ENCODE measurements at places on chromosomes 6 and 20. TPM values are rescaled to one million over a fixed set of nuclear protein-coding genes. Genes with fewer than 3 reads are reported as not detected.

- DNase-seq, result no peak
These were observed 42.3 kb downstream of the HIVEP2 start for GRCh38 chr6:142902636-142903053.

- DNase-seq, result no peak
These were observed 49.5 kb upstream of the SMIM28 start for GRCh38 chr6:138328210-138328609.

DNA sequence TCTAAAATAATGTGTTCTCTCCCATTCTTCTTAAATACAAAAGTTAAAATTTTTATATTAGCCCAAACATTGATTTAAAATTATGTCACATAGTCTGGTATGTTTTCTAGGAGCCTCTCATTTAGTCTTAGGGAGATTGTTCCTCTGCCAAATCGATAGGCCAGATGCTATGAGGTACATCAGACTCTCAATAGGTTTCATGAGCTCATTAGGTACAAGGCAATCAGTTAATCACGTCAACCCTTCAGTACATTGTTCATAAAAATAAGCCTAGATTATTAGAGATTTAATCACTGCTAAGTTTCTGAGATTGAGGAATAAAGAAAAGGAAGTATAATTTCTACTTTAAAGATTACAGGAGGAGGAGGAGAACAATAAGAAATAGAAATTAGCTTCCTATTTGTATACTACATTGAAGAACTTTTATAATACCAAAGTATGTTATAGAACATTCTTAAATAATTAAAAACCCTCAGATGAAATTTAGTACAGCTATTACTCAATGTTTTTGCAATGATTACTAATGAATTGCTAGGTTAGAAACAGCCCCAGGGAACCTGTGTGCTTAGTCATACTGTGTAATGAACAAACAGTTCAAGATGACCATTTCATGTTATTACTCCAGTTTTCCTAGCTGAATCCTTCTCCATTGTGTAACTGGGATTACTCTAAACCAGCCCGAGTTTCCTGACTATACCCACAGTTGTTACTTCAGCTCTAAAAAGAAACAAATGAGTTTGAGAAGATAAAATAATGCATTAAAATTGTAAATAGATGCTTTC is 117.0 kb downstream of the BMP5 start:
- no peak for DNase-seq

Gene ZBTB2
- 3.2 TPM for total RNA-seq

DNA sequence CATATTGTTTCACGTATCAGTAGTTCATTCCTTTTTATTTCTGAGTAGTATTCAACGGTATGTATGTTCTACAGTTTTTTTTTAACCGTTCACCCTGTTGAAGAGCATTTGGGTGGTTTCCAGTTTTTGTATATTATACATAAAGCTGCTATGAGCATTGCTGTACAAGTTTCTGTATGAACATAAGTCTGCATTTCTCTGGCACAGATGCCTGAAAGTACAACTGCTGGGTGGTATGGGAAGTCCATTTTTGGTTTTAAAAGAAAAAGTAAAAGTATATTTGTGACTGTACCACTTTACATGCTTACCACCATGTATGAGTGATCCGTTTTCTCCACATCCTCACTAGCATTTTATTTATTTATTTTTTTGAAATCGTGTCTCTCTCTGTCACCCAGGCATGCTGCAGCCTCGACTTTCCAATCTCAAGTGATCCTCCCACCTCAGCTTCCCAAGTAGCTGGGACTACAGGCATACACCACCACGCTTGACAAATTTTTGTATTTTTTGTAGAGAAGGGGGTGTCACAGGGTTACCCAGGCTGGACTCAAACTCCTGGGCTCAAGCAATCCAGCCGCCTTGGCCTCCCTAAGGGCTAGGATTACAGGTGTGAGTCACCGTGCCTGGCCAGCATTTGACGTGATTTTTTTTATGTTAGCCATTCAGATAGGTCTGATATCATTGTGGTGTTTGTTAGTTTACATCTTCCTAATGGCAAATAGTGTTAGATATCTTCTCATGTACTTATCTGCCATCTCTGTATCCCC is 11.0 kb upstream of the SIM1 start:
- no peak for DNase-seq

DNA sequence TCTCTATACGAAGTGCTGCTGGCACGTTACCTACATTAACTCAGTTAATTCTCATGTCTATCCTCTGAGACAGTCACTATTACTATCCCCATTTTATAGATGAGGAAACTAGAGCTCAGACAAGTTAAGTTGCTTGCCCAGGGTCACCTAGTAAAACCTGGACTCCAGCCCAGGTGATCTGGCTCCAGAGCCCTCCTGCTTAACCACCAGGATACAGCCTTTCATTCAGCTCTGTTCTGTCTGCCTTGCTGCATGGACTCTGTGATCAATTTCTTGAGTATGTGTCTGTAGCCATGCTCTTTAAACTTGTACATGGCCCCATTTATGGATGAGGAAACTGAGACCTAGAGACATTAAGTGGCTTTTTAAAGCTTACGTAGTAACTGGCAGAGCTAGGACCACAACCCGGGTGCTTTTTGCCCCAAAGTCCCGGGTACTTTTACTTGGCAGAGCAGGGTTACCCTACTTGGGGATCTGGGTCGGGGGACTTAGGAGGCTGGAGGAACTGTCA is 4.7 kb downstream of the CDKN1A start:
- DNase-seq, result no peak

GRCh38 chr20:53617791-53618489 is 24.3 kb upstream of the ZNF217 start:
- DNase-seq, result peak; percentile 41

Gene FGD2
- 9.8 TPM for total RNA-seq

DNA sequence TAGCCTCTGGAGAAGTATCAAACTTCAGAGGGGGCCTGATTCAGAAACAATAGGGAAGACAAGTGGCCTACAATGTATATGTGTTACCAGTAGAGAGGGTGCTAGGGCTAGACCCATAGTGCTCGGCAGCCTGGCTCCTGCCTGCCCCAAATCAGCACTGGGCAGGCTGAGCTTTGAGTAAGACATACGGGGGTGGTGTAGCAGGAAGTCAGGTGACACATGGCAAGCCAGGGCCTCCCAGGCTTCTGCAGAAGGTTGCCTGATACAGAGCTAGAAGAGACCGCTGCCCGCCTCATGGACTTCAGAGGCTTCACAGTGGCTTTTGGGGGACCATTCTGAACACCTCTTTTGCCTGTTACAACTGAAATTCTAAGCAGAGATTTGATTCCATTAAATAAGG is 43.4 kb downstream of the RALY start:
- no peak for DNase-seq

- DNase-seq, result no peak
These were observed 44.8 kb upstream of the CTAGE9 start for GRCh38 chr6:131755597-131755996.

GRCh38 chr6:113690281-113691259 is 166.6 kb upstream of the MARCKS start:
- DNase-seq, result no peak

GRCh38 chr6:149387779-149388512 is 12.1 kb upstream of the SUMO4 start:
- DNase-seq, result no peak

Gene LY6G6F
- not detected for total RNA-seq

DNA sequence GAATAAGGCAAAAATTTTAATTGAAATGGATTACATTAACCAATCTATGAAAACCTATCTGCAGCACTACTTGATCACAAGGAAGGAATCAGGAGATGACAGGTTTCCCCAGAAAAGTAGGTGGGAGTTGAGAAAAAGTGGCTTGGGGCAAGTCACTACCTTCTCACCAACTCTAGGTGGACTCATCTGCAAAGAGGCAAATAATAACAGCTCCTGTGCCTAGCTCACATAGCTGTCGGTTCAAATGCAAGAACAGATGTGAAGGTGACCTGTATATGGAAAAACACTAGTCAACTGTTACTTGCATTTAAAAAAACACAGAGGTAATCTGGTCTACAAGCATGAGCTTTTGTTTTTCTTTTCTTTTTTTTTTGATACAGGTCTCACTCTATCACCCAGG is 67.2 kb downstream of the POPDC3 start:
- DNase-seq, result no peak

GRCh38 chr6:52424513-52424912 is 4.4 kb downstream of the EFHC1 start:
- DNase-seq, result no peak

DNA sequence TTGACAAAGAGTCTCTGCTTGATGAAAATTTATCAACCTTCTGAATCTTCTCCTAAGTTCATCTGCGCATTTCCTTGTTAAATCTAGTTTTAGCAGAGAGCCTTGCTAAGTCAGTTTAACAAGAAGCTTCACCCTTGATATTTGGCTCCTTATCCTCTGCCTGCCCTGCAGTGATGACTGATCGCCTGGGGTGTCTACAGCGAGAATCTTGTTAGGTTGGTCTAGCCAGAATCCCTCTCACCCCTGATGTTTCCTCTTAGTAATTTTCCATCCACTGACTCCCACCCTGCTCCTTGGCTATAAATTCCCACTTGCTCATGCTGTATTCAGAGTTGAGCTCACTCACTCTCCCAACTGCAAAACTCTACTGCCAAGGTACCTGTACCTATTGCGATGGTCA is 114.1 kb downstream of the TENT5A start:
- DNase-seq, result no peak

DNA sequence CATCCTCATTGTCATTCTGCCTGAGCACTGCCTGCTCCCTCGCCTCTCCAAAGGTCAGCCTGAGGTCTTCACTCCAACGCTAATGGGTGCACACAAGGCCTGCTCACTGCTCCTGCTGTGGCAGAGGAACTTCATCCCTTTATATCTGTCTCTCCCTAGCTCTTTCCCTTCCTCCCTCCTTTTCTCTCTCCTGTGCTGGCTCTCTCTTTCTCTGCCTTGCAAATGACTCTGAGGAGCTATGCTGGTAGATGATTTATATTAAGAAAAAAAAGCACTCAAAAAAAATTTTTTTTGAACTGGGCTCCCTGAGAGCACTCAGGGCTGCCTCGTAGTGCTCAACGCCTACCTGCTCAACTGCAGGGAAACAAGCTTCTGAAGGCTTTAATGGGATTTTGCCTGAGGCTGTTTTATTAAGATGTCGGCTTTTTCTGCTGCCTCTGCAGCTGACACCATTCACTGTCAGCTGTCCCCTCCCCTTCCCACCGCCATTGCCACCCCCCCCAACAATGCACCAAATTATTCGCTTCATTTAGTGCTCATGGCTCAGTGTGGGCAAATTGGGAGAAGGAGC is 137.7 kb upstream of the DEFB112 start:
- no peak for DNase-seq

- no peak for DNase-seq
These were observed 236.7 kb downstream of the HAO1 start for GRCh38 chr20:7703551-7703961.

DNA sequence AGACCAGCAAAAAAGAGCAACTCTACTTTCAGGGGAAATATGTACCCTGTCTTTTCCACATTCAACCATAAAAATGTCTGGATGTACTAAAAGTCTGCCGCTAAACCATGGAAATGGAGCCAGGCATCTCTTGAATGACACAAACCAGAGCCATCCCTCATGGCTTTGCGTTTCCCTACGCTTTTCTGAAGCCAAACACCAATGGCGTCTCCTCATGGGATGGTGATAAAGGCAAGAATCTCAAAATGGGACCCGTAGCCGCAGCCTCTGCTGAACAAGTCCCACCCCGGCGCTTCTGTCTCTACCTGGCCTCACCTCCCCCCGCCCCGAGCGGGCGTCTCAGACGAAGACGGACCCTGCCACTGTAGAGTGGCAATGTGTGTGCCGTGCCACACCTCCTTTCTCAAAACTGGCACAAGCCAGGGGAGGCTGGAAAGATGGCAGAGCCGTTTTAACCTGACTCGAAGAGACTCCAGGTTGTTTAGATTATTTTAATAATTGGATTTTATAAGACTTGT is 80.3 kb upstream of the AFDN start:
- DNase-seq, result no peak

DNA sequence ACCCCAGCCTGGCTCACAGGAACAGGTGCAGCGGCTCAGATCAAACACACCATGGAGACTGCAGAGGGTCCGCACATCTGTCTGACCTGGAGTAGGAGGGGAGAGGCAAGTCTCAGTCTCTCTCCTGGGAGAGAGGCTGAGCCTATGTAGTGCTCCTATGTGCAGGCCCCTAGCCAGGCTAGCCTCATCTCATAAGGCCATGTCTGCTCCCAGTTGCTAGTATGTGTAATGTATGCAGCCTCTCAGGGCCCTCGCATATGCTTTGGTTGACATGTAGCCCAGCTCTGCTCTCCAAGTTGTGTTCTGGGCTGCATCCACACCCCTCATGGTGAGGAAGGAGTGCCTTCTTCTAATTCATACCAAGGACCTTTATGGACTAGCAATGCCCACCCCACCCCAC is 11.8 kb downstream of the TNXB start:
- no peak for DNase-seq

GRCh38 chr6:151141685-151142084 is 98.1 kb upstream of the AKAP12 start:
- no peak for DNase-seq

DNA sequence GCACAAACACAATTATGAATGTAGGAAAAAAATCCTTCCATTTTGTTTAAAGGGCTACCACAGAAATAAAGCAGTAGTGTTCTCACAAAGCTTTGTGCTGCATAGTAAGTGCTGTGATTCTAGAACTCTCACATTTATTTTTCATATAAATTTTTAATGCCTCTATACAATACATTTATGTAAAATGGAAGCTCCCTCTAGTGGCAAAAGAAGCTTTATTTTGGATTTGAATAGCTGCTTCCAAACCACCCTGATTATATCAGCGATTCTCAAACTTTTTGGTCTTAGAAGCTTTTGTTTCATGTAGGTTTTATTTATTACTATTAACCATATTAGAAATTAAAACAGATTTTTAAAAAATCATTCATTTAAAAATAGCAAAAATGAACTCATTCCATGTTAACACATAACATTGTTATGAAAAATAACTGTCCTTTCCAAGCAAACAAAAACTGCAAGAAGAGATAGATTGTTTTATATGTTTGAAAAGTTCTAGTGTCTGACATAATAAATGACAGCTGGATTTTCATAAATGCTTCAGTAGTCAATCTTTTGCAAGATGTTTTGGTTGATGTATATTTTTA is 38.4 kb downstream of the HS3ST5 start:
- DNase-seq, result no peak

DNA sequence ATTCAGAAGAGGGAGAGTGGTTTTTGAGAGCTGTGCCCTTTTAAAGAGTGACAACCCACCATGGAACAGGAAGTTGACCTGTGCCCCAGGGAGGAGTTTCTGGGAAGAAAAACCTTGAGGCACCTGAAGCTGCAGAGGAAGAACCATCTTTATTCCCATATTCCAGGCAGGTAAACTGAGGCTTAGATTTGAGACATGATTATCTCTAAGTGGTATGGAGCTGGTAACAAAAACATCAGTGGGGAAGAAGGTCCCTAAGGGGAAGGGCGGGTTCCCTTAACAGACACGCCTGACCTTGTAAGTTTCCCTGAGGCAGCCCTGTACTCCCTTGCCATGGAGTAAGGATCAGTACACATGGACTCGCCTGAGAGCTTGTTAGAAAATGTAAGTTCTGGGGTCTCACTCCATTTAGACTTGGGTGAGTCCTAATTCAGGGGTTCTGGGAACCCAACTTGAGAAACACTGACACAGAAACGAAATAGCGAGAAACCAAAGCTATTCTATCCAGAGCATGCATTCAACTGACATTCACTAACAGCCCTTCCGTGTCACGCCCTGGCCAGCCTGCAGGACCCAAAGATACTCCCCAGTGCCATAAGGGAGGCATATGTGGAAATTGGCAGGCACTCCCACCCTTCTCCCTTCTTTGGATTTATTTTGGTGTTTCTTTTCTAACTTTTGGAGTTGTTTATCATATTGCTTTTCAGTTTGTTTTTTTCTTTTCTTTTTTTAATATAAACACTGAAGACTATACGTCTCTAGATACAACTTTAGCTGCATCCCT is 90.9 kb downstream of the DLGAP4 start:
- no peak for DNase-seq

GRCh38 chr6:72084992-72085569 is 198.7 kb downstream of the RIMS1 start:
- no peak for DNase-seq

All from right lobe of liver (tissue), 6 donors.